ENCODE measurements at places on chromosomes 7 and 10.

DNA sequence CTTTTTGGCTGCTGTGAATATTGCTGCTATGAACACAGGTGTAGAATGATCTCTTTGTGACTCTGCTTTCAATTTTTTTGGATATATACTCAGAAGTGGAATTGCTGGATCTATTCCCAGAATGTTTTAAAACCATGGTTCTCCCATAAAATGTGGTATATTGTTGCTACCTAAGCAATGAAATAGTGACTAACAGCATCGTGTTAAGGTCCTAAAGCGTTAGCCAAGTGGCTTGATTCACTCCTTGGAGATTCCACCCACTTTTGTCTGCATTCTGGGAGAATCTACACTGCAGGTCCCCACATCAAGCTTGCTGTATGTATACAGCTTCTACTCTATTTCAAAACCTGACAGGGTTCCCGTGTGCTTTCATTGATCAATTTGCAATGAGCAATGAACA, 105.6 kb downstream of the CDK6 start:
- no peak for DNase-seq

DNA sequence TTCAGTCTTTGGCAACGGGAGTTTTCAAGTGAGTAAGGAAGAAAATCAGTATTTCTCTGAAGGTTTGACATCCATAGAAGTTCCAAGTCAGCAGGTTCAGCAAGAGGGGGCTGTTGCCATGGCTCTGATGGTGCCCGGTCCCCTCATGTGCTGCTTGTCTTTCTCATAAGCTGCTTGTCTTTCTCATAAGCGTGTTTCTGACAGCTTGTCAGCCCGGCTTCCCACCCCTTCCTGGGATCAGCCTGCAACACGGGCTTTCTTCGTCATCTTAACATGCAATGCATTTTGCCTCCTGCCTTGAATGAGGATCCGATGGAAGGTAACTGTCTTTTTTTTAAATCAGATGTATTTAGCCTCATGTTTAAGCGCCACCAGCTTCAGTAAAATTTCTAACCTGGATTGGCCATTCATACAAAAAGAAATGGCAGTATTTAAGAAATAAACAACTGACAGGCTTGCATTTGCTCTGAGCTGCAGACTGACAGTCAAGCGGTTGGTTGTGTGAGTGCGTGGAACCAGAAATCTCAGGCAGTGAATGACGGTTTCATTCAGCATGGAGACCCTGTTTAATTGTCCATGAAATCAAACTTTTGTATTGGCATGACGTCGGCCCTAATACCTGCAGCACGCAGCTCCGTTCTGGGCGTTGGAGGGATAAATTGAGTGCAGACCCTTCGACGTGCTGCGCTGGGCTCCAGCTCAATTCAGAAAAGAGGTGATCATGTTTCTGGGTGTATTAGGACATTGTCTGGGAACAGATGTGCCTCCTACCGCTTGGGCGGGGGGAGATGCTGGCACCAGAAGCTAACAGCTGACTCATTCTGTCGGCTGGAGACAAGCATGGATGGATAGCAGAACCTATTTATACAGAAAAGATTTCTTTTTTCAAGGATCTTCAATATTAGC, 454.7 kb upstream of the FOXK1 start:
- DNase-seq: no peak

DNA sequence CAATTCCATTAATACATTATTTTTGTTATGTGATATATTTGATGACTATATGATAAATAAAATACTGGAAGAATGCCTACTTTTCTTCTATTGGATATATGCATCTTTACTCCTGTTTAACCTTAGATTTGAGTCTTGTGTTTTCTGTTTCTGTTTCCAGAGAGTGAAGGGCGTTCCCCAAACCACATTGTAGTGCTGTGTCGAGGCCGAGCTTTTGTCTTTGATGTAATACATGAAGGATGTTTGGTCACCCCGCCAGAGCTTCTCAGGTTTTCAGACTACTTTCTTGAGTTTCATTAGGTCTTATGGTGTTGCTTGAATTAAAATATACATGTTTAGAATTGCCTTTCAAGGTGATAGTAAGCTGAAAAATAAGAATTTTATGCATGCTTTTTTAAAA, 23.8 kb downstream of the CROT start:
- no peak for DNase-seq

DNA sequence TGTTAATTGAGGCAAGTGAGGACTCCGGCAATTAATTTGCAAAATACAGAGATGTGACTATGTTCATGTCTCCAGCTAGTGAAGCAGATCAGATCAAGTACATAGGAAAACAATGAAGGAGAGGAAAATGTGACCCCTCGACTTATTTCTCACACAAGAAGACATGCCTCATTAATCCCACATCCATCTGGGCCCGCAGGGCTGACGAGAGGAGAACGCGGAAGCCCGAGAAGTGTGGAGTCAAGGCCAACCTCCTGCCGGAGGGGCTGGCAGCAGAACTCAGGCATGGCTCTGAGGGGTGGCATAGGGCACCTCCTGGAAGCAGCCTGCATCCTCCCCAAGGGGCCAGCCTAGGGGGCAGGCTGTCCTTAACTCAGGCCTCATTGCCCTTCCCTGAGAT, 54.4 kb downstream of the ZNF503 start:
- DNase-seq: peak; percentile 79

GRCh38 chr10:70997236-70997635, 108.9 kb upstream of the PCBD1 start:
- DNase-seq: no peak

DNA sequence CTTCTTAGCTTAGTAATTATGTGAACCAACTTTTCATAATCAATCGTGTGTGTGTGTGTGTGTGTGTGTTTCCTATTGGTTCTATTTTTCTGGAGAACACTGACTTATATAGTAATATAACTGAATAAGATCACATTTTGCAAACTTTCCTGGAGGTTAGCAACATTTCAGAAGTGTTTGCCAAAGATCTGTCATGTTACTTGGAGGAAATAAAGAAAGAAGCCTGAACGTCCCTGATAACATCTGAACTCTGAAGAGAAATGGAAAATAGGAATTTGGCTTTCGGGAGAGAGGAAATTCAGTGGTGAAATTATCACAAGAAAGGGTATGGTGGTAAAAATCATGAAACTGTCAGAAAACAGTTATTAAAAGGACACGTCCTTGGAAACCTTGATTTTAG, 984.4 kb upstream of the AUTS2 start:
- no peak for DNase-seq

DNA sequence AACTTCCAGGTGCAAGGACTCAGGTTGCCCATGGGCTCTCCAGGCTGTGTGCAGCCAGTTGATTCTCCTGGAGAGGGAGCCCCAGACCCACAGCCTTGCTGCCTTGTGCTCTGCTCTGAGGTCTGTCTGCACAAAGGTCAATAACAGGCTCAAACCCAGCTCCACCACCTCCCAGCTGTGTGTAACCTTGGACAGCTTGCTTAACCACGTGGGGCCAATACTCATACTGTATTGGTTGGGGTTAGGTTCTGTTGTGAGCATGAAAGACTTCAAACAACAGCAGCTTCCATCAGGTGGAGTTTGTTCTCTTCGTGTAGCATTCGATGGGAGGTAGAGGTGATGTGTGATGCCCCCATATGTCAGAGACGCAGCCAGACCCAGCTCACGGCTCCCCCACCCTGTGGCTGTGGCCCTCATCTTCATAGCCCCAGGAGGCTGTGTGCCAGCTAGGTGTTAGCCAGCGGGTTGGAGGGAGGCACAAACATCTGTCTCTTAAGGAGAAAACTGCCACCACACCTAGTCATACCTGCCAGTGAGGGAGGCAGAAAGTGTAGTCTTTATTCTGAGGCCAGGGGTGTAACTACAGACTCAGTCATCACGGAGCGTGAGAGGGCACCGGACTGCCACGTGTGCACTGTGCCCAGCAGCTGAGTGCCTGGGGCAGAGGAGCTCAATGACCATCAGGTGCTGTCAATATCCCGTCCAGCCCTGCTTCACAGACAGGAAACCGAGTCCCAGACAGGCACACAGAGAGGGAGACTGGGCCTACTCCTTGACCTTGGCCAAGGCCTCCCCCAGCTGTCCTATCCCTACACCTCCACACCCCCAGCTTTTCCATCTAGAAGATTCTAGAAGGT, 8.1 kb upstream of the POLD2 start:
- DNase-seq: no peak

GRCh38 chr10:101858723-101859500, 15.3 kb upstream of the KCNIP2 start:
- no peak for DNase-seq

DNA sequence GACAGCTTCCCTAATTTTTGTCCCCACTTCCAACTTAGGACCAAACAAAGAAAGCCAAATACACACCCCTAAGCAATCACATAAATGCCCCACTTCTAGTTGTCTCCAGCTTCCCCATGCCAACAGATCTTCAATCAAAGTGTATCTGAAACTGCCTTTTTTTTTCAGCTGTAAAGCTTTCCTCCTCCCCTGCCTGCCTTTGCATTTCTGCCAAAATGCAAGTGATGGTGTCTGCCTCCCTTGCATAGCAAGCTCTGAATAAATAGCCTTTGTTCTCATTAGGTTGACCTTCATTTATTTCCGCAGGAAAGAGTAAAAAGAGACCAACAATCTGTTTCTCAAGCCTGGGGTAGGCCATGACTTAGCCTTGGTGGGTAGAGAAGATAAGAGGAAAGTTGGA, 459.4 kb downstream of the GPAM start:
- DNase-seq: no peak

GRCh38 chr10:29525762-29526161, 109.0 kb downstream of the SVIL start:
- peak; percentile 65 for DNase-seq

DNA sequence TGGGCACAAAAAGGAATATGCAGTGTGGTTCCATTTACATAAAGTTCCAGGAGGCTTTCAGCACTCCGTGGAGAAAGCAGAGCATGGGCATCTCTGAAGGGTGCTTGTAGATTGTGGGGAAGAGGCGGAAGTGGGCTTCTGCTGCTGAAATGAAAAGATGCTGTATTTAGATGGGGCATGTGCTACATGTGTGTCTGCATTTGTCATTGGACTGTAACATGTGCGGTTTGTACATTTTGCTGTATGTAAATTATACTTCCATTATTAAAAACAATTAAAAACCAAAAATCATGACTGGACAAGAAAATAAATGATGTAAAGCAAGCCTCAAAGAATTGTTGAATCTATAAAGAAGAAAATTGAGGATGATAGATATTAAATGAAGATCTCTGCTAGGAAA, 334.0 kb downstream of the WDR37 start:
- peak; percentile 15 for DNase-seq

- no peak for DNase-seq
These were observed 37.3 kb upstream of the EXOC6 start for GRCh38 chr10:92810934-92811532.

DNA sequence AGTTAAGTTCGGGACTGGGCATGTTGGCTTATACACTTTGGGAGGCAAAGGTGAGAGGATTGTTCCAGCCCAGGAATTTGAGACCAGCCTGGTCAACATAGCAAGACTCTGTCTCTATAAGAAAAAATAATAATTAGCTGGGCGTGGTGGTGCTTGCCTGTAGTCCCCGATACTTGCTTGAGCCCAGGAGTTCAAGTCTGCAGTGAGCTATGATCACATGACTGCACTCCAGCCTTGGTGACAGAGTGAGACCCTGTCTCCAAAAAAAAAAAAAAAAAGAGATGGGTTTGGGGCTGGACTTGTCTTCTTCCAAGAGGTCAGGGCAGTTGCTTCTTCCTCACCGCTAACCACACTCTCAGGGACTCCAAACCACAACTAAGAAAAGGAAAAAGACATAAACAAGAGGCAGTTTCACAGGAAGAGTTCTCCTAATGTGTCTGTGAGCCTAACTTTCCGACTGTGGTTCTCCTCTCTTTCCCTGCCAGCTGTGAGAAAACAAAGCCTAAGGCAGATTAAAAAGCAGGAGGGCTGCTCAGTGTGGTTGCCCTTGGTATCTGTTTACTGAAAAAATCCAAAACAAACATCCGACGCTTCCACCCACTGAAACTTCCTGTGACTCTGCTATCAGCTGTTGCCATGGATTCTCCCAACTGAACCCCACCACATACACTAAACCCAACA, 2.4 kb upstream of the SERPINE1 start:
- DNase-seq: no peak

- no peak for DNase-seq
These were observed 502.2 kb downstream of the ARL4A start for GRCh38 chr7:13189668-13190067.

- DNase-seq: no peak
These were observed 462.3 kb downstream of the PHTF2 start for GRCh38 chr7:78260826-78261225.

DNA sequence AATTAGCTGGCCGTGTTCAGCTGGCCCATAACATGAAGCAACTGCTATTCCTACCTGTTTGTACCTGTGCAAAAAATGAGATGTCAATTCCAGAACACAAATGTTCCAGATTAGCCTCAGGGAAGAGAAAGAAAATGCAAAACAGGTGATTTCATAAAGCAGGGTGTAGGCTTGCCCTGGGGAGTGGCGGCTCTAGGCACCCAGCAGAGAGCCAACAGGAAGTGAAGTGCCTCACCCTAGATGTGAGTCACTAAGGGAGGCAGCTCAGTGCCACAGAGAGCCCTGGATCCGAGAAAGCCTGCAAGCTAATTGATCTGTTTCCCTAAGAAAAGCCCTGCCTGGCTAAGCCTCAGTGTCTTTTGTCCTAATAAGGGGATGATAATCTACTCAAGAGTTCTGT, 240.0 kb downstream of the ARHGAP21 start:
- no peak for DNase-seq

DNA sequence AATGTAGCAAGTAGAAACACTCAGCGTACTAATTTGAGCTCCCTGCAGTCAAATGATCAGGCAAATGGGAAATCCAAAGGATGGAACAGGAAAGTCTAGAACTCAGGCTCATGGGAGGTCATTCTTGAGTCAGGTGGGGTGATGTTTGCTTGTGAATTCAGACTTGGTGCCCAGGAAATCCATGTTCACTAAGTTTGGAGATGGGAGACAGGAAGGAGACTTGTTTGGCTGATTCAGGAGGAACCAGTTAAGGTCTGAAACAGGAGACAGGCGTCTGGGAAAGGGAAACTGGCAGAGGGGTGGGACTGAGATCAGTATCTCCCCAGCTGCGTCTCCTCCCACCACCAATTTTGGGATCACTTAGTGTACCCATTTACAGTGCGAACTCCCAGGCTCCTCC, 38.4 kb upstream of the ZNF438 start:
- DNase-seq: peak; percentile 15

DNA sequence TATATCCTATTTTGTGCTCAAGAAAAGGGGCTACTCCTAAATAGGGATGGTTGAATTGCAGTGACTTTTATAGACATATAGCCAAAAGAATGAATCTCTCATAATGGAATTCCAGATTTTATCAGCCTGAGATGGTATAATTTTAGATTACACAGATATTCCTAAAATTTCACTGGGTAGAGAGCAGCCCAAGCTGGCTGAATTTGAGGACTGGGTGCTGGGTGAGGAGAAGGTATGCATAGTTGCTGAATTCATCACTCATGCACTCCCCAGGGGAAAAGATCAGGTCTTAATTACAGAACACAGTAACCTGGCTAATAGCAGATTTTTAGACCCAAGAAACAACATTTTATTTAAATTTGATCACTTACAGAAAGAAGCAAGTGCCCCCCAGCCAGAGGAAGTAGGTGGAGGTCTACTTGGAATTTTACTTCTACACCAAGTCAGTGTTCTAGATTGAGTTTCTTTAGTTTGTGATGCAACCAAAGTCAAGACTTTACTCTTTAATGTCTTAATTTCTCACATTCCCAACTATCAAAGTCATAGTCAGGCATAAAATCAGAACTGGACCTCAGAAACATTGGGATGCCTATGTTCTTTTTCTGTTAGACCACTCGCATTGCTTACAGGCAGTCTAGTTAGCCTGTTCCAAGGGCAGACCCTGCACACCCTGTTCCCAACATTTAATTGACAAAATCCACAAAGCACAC, 337.4 kb upstream of the PODXL start:
- DNase-seq: peak; percentile 5

GRCh38 chr10:84269773-84270172, 24.9 kb downstream of the RGR start:
- DNase-seq: no peak

GRCh38 chr10:13681528-13681927, 94.8 kb downstream of the PRPF18 start:
- no peak for DNase-seq

Measured in osteocyte (in vitro differentiated cells).